ENCODE measurements at places on chromosomes 11 and 22.
A peak's percentile ranks its signal among the peaks of the same experiment; 100 is the strongest.

- no peak for DNase-seq
Measured at GRCh38 chr22:36197065-36197440, 4.6 kb downstream of the APOL4 start.

- no peak for DNase-seq
Measured at GRCh38 chr11:66407651-66408050, 13.2 kb upstream of the NPAS4 start.

DNA sequence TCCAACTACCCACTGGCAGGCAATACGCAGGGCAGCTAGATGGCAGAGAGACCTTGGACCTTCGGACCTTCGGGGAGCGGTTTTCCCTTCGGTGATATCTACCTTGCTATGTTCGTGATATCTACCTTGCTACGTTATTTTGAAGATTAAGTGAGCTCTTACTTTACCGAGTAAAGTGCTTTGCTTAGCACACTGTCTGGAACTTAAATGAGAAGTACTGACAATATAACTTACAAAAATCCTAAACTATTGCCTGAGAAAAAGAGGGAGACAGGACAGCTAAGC is 1.0 kb upstream of the PRDM10 start:
- no peak for DNase-seq

GRCh38 chr22:50222508-50222907 is 21.7 kb downstream of the SELENOO start:
- DNase-seq = no peak

GRCh38 chr11:128628325-128628673 is 40.9 kb upstream of the ETS1 start:
- no peak for DNase-seq

GRCh38 chr11:60469723-60470122 is 14.1 kb downstream of the MS4A1 start:
- no peak for DNase-seq

GRCh38 chr22:49604732-49605302 is 222.9 kb downstream of the BRD1 start:
- DNase-seq = no peak

- DNase-seq = no peak
Measured at GRCh38 chr11:102416976-102417375, 35.6 kb downstream of the TMEM123 start.

DNA sequence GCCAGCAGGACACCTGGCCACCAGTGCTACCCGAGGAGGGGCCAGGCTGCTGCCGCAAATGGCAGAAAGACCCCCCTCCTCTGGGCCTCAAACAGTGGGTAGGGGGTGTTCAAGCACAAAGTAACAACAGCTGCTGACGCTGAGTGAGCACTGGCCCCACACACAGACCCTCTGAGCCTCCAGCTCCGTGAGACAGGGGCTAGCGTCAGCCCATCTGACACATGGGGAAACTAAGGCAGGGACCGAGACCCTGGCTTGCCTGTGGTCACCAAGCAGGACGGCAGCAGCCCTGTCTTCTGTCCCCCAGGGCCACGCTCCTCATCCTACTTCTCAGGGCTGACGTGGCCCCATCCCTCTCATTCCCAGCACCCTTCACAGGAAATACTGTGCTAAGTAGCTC is 36.5 kb downstream of the NUP50 start:
- no peak for DNase-seq

DNA sequence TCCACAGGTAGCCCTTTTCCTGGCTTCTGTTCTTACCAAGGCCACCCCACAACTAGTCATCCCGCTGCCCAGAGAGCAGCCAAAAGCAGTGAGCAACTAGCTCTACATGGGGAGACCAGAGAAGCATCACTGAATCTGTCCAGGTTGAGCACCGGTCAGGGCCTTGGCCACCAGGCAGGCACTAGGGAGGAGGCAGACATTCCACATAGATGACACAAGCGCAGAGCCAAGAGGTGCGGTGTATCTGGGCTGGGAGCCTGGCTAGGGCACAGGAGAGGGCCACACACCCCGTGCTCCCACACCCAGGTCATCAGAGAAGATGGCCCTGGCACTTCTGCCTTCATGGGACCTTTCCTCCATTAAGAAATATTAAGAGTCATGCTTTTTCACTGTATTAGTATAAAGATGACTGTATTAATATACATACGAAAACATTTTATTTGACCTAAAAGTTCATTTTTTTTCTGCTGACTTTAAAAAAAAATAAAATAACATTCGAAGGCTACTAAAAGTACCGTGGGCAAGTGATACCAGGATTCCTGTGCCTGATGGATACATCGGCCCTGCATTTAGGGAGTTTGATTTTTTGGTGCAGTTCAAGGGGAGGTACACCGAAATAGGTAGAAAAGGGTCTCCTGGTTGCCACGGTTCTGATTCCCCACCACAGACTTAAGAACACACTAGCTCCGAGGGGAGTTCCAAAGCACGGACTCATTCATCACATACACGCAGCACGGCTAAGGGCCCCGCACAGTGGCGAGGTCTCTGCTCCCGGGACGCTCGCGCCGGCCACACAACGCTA is 1.2 kb downstream of the DGCR2 start:
- DNase-seq = no peak

DNA sequence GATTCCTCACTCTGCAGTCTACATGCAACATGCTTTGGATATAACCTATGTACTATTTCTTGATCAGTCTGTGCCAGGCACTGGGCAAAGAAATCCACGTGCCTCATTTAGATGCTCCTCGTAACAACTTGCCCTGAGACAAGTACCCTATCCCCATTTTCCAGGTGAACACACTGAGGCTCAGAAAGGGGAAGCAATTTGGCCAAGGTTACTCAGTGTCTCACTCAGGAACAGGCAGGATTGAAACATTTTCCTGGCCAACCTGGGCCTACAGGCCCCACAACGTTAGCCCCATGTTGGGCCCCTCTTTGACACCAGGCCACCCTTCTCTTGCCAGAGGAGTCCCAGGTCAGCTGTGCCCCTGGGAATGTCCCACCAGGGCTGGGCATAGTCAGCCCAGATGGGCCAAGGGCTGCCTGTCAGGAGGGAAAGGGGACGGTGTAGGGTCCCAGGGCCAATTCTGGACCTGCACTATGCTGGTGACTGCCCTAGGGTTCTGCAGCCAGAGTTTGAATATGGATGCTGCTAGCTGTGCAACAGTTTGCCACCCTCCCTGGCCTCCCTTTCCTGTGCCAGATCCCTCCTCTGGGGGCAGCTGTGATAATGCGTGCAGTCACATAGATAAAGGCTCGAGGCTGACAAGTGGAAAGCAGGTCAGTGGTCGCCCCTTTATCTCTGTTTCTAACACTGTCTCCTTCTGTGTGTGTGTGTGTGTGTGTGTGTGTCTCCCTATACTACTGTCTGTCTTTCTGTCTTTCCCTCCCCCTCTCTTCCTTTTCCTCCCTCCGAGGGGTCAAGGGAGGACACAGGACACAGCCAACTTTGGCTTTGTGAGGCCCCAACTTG is 10.4 kb upstream of the EMID1 start:
- DNase-seq = no peak

DNA sequence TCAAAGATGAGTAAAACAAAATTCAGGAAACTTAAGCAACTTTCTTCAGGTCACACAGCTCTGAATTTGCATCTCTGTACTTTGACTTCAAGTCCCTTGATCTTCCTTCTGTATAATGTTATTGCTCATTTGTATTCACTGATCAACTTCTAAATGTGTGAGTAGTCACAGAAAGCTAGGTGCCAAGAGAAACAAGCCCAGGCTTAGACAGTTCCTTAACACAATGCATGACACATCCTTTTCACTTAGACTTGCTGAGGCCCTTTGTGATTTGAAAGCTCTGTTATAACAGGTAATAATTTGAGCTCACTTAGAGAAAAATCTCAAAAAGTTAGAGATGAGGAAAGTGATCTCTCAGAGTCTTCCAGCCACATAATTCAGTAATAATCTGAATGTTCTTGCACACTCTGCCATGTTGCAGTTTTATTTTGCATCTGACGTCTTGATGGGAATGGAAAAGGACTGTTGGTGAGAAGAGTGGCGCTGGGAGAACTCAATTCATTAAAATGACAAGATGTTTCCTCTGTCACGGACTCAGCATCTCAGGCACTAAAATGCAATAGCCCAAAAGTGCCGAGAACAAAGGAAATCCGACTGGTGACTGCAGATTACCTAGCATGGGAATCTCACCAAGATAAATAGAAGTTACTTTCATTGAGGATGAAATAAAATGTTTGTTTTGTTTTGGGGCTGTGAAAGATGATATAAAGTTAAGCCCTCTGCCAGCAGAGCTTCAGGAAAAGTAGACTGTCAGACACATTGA is 665.3 kb downstream of the OPCML start:
- DNase-seq = no peak

GRCh38 chr11:33879375-33879774 is 12.5 kb downstream of the LMO2 start:
- DNase-seq = no peak

GRCh38 chr11:77413850-77414460 is 59.9 kb downstream of the PAK1 start:
- no peak for DNase-seq

DNA sequence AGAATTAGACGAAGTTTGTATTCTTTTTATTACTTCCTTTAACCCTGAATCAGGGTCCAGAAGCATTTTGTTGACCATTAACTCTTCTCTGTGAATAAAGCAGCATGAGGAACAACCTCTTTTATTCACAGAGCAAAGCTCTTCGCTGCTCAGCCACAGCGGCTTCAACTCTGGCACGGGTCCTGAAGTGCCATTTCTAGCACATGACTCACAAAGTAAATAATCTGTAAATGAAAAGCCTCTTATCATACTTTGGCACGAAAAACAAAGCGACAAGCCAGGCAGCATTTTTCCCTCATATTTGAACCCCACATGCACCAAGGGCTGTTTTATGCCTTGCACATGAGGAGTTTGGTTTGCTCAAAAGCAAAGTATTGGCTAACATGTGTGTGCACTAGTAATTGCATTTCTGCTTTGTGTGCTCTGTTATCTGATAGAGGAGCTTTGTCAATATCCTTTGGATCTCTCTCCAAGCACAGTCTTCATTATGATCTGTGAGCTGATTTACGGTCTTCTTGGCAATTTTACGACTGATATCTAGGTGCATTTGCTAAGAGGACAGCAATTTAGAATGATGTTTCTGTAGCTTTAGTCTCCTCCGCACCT is 33.0 kb upstream of the APOBEC3A start:
- no peak for DNase-seq

DNA sequence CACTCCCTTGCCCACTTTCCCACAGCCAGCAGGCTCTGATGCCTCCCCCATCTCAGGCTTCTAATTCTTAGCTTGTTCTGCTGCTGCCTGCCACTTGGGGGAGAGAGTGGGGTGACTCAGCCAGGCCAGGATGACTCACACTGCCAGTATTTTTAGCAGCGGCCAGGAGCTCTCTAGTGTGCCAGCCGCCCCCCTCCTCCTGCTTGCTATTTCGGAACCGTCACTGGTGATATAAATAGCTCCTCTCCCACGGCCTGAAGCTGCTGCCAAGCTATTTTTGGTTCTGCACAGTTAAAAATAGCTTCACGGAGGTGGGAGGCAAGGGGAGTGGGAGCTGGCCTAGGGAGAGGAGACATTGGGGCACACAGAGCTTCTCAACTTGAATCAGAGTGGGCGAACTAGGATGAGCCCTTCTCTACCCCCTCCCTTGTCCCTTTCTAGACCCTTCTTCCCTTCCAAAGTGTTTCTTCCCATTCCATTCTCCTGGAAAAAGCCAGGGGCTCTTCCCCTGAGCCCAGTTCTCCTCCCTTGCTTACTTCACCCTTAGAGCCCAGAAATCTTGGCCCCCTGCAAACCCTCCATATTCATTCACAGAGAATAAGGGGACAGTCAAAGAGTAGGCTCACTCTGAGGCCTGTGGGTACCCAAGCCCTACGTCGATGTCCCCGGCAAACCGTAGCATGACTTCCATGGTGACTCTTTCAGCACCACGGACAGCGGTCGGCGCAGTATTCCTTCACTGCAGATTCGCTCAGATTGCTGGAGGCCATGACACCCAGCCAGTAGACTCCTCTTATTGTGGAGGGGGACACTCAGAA is 2.5 kb upstream of the NPAS4 start:
- peak; percentile 80 for DNase-seq

- no peak for DNase-seq
Measured at GRCh38 chr11:113593698-113594308, 112.3 kb downstream of the TMPRSS5 start.

DNA sequence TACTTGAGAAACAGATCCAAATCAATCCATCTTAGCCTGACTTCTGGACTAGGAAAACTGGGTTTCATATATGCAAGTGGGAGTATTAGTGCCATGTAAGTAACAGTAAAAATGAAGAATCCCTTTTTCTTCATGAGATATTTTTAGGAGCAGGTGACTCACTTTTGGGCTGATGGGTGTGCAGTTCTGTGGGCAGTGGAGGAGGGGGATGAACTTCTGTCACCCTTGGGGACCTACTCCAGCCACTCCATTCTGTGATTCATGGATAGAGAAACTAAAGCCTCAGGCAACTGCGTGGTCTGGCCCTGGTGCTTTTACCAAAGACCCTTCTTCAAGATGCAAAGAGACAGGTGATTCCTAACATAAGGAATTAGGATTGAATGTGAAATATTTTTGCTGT is 208.6 kb upstream of the NARS2 start:
- no peak for DNase-seq

GRCh38 chr11:64888406-64888728 is 9.9 kb upstream of the EHD1 start:
- DNase-seq = no peak

DNA sequence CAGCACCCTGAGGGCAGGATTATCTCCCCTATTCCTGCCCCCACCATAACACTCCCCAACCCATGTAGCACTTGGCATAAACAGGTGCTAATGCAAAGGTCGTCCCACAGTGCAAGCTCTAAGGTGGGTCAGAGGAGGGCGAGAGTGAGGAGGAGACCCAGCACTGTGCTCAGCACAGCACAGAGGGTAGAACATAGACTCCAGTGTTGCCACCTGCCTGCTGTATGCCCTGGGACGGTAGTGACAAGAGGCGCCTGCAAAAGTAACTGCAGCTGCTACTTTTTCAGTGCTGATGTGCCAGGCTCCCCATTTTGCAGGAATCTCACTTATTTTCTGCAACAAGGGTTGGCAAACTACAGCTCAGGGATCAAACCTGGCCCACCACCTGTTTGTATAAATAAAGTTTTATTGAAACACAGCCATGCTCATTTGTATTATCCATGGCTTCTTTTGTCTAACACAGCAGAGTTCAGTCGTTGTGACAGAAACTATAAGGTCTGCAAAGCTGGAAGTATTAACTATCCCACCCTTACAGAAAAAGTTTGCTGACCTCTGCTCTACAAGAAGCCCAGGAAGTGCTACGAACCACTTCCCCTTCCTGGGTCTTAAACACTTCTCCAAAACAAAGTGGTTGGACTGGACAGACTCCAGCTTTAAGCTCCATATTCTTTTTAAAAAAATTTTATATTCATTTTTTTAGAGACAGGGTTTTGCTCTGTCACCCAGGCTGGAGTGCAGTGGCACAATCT is 16.9 kb upstream of the CDC42BPG start:
- DNase-seq = no peak

DNA sequence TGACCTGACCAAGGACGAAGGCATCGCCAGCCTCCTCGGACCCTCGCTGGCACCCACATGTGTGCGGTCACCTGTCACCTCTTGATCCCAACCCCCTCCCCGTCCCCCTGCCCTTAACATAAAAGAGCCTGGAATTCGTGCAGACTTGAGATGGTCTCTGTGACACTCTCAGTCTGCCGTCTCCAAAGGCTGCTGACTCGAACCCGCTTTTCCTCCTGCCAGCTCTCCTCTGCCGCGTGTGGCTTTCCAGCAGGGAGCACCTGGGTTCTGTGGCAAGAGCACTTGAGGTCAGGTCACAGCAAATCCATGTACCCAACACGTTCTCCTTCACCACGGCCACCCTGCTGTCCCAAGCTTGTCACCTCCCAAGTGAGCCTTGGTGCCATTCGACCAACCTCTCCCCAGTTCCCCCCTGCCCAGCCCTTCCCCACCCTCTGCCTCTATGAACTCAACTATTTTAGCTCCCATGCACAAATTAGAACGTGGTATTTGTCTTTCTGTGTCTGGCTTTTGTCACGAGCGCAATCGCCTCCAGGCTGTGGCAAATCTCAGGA is 207.6 kb downstream of the BRD1 start:
- no peak for DNase-seq

Measured in stimulated activated CD4-positive, alpha-beta T cell treated with anti-CD3 and anti-CD28 coated beads, TNF-alpha, amount 100 ng/mL, for 24 hours (primary cell).